ENCODE measurements at places on chromosomes 6 and 20.

DNA sequence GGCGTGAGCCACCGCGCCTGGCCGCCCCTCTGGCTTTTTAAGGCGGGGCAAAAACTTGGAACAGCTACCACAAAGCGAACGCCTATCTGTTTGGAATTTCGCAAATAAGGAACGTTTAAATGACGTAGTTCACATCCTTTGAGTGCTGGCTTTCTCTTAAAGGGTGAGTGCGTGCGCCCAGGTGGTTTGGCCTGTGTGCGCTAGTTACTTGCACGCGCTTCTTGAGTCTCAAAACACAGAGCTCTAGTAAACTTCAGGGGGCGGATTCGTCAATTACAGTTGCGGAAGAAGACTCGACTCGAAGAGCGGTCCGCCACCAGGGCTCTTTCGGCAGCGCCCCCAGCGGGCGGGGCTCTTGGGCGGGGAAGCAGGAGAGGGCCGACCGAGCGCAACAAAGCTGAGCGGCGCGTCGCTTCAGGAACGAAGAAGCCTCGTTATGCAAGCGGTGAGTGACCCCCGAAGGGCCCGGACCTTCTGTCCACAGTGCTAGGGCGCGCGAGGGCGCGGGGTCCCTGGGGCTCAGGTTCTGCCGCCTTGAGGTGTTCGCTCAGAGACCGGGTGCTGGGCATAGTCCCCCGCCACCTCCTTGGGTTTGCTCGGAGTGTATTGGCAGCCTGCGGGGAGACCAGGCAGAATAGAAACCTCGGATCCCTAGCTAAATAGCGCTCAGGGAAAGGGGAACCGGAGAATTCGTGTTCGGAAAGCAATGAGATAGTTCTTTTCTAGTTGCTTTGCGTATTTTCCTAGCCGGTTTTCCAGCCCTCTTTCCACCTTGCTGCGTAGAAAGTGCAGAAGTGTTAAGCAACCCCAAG, at the start of gene SYCP2L:
Gene SYCP2L, plus strand, starts transcription at position 362 of the 812 bp plus-strand sequence. Its CDS starts 75 bp downstream, at position 437.
- DNase-seq: peak; percentile 96

GRCh38 chr6:67350729-67351128, 1284.4 kb upstream of the ADGRB3 start:
- no peak for DNase-seq

DNA sequence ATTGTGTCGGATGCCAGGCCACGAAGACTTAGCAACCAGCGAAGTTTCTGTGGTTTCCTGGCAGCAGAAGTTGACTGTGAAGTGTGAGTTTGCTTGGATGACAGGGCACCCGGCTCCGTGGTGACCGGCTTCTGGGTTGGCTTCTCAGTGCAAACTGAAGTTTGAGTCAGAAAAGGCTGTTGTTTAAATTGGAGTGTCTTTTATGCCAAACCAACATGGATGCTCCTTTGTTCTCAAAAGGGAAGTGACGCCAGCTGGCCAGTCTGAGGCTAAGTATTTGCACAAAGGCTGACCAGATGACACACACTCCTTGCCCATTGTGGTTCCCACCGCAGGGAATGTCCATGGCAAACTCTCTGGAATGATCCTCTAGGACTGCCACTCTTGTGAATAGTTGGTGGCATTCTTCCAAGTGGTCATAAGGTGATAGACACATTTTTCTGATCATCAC, 164.8 kb upstream of the QKI start:
- no peak for DNase-seq

DNA sequence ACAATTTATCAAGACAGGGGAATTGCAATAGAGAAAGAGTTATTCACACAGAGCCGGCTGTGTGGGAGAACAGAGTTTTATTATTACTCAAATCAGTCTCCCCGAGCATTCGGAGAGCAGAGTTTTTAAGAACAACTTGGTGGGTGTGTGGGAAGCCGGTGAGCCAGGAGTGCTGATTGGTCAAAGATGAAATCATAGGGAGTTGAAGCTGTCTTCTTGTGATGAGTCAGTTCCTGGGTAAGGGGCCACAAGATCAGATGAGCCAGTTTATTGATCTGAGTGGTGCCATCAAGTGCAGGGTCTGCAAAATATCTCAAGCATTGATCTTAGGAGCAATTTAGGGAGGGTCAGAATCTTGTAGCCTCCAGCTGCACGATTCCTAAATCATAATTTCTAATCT, 50.0 kb upstream of the ECI2 start:
- DNase-seq: no peak

- DNase-seq: no peak
These were observed 119.4 kb downstream of the TBX18 start for GRCh38 chr6:84645000-84645399.

DNA sequence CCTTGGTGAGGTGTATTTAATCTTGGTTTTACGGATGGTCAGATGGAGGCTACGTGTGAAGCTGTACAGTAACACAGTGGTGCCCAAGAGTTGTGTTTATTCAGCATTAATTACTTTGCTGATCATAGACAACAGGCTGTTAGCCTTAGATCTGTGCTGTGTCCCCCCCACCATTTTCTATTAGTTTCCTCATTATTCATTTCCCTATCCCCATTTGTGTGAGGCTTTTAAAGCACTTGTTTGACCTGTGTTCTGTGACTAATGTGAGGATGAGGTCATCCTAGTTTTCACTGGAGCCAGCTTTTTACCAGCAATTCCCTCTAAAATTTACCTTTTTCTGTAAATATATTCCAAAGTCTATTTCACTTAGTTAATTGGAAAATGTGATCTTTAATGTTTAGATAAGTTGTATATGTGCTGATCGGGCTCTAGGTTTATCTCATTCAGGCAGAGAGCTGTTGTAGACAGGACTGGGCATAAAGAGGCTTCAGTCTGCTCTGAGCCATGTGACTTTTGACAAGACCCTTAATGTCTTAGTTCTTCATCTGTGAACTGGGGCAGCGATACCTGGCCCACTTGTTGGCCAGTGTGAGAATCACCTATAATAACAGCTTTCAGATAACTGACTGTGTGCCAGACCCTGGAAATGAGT, 8.4 kb downstream of the MAPRE1 start:
- no peak for DNase-seq

DNA sequence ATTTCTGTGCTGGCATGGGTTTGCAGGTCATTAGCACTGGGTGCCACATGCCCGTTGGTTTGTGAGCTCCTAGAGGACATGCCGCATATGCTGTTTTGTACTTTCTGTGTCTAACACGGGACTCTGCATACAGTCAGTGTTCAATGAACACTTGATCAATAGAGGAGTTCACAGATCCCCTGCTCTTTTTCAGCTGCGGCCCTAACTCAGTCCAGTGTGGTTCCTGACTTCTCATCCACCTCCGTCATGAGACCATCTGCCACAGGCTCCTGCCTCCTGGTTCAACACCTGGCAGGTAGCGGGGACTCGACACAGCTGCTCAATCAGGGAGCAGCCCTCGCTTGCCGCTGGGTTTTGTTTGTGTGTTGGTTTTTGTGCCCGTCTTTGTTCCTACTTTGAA, 13.8 kb upstream of the BMP7 start:
- no peak for DNase-seq

- DNase-seq: no peak
These were observed 37.9 kb upstream of the SLC23A2 start for GRCh38 chr20:5039255-5039657.

DNA sequence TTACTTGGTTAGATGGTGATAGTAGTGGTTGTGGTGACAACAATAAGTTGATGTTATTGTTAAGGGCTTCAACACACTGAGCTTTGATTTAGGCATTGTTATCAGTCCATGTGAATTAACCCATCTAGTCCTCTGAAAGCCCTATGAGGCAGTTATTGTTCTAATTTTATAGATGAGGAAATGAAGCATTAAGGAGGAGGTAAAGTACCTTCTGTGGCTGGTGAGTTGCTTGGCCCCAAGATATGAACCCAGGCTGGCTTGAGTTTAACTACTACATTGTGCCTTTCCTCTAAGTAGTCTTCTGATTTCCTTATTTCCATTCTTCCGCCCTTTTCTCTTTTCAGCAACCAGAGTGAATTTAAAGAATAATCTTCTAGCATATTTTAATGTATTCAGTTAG, 81.7 kb downstream of the QKI start:
- DNase-seq: no peak

DNA sequence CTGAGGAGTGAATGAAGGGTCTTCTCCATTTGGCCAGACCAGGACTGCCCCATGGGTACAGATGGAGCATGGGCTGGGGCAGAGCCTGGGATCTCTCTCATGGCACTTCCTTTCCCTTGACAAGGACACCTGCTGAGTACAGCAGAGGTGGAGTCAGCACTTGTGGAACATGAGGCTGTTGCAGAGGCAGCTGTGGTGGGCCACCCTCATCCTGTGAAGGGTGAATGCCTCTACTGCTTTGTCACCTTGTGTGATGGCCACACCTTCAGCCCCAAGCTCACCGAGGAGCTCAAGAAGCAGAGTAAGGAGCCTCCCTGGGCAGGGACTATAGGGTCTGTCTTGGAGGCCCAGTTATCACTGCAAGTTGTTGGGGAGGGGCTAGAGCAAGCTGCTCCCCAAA, 29.6 kb downstream of the GSS start:
- no peak for DNase-seq

GRCh38 chr20:29306390-29307072, 1950.9 kb upstream of the DEFB115 start:
- no peak for DNase-seq

GRCh38 chr20:16125816-16126215, 447.4 kb downstream of the KIF16B start:
- DNase-seq: no peak

GRCh38 chr6:1251198-1252155, 60.4 kb upstream of the FOXQ1 start:
- no peak for DNase-seq

DNA sequence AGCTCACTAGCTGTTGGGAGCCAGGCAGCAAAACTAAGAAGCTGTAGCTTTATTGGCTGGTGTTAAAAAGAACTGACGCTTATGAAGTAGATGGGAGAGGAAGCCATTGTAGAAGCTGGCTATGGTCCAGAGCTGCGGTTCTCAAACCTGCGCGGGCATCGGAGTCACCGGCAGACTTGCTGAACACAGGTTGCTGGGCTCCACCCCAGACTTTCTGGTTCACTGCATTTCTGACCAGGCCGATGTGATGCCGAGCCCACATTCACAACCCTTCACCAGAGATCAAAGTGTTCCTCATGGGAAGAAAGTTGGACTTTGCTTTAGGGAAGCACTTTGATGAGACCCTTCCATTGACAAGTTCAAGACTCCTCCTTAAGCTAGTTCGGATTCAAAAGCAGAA, 231.6 kb downstream of the QKI start:
- DNase-seq: no peak

DNA sequence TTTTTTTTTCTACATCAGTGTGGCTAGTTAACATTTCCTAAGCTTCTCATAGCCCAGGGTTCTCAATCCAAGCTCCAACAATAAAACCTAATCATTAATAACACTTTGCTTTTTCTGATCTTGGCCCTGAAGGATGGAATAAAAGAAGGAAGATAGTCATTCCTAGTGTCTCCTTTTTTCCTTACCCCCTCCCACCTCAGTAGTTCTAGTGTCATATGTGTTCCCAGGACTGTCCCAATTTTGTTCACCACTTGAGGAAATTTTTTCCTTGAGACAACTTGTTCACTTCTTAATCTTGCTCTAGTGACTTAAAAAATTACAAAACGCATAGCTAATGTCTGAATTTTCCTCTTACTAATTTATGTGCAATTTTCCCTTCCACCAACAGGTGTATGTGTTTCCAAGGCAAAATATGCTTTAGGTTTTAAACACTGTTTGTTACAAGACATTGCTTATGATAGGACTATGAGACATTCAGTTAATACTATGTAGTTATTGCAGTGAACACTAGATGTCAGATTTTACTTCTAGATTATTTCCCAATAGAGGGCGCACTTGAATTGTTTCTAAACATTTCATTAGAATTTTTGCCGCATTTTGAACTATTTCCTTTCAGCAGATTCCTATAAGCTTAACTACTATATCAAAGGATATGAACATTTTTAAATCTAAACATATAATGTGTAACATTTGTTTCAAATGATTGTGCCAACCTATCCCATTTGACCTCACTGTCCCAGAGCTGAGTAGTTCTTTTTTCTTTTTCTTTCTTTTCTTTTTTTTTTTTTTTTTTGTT, 18.5 kb upstream of the C6orf141 start:
- peak; percentile 82 for DNase-seq

DNA sequence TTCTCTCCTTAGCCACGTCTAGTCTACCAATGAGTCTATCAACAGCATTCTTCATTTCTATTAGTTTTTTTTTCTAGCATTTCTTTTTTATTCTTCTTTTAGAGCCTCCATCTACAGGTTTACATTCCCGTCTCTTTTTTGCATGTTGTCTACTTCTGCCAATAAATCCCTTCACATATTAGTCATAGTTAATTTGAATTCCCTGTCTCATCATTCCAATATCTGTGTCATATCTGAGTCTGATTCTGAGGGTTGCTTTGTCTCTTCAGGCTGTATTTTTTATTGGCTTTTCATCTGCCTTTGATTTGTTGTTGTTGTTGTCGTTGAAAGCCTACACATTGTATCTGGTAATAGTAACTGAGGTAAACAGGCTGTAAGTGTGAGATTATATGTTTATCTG, 104.6 kb downstream of the HMGCLL1 start:
- DNase-seq: no peak

DNA sequence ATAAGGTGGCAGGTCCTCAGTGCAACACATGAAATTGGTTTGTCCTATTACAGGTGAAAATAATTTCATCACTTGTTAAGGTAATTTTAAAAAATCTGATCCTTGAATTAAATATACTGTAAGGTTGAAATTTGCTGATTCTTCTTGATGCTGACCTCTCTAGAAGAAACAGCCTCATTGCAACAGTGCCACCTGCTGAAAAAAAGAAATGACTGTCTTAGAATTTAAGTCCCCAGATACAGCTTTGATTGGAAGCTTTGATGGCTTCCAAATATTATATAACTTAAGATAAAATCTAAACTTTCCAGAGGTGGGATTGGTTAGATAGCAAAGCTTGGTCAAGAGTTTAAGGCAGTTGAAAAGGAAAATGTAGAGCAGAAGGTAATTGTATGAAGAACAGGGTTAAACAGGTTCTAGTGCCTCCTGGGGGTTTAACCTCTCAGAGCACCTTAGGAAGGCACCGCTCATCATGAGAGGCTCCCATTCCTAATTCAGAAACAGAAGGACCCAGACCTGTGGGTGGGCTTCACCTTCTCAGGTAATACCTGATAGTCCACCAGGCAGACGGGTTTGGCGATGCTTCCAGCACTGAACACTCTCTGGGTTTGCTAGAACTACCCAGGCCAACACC, 401.0 kb downstream of the PAX1 start:
- peak; percentile 19 for DNase-seq

GRCh38 chr6:25366903-25367545, 87.8 kb downstream of the CARMIL1 start:
- no peak for DNase-seq

DNA sequence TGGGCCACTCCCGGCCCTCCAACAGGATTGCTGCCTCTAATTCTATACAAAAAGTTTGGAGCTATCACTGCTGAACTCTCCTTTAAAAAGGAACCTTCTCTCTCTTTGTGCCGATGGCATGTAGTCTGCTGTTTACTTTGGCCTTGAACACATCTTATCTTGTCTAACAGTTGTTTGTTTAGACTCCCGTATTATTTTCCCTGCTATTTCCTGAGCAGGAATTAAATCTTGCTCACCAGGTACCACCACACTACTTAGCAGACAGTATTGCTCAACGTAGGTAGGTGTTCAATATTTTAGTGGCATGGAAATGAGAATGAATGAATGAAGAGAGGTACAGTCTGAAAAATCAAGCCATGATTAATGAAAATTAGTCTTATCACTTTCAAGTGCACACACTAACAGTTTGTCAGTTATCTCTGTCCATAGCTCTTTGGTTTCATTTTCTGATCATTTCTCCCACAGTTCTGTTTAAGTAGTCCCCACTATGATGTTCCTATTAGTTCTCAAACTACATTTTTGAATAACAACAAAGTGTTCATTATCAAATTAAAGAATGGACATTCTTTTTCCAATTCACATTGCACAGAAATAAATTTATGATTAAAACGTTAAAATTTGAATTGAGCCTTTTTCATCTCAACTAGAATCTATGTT, 6.8 kb upstream of the HEY2 start:
- no peak for DNase-seq

- peak; percentile 72 for DNase-seq
These were observed 139.1 kb downstream of the KIF16B start for GRCh38 chr20:16434062-16434664.

Measured in NCI-H82 (cell line).